ENCODE measurements at places on chromosomes 7 and 10.
A peak's percentile ranks its signal among the peaks of the same experiment; 100 is the strongest.

- no peak for DNase-seq
Observed at GRCh38 chr10:130990486-130990885, 321.0 kb downstream of the TCERG1L start.

GRCh38 chr10:88033385-88033784 lies 170.0 kb downstream of the PTEN start:
- DNase-seq = no peak

- DNase-seq = peak; percentile 34
Observed at GRCh38 chr7:142791502-142791901, 20.7 kb downstream of the PRSS2 start.

- DNase-seq = no peak
Observed at GRCh38 chr10:78780551-78780961, 288.2 kb upstream of the ZMIZ1 start.

DNA sequence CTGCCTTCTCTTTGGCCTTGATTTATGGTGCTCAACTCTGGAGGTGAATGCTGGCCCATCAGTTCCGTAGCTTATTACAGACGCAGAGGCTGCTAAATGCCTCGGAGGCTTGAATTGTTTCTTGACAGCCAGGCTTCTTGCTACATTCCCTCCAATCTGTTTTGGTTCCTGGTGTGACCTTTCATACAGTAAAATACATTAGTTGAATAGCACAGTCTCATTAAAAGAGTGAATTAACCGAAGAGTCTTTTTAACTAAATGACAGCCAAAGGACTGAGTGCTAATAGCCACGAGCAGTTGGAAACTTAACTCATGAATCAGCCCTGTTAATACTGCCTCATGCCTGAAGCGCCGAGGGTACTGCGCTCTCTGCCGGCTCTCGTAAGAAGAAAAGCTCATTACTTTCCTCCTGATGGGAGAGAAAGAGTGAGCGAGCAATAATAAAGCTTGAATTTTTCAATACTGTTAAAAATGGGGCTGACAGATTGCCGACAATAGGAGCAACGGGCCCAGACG lies 236.4 kb upstream of the GPR26 start:
- no peak for DNase-seq

DNA sequence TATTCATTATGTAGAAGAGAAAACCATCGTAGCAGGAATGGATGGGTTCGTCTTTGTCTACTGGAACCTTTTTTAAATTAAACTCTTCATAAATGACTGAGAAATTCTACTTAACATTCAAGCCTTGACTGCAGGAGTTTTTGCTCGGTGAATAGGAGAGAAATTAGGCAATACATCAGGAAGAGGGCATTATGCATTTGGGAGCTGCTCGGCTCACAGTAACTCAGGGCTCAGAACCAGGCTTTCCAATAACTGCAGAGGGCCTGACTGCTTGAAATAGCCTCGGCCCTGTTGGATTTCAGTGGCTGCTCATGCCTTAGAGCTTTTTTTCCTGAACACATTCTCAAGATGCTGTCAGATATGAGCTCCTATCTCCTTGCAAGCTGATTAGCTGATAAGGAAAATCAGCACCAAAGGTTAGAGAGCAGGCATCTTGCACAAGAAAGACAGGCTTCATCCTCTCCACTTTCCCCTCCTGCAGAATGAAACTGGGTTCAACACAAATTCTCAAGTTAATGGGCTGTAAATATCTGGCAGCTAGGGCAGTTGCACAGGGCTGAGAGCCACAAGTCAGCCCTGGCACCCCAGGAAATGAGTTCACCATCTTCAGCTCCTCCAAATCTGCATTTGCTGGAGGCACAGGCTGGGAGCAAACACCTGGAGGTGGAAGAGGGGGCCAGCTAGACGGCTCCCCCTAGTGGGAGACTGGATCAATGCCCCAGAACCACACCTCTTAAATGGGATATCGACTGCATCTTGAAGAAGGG lies 24.3 kb downstream of the TECTB start:
- DNase-seq = peak; percentile 33

- no peak for DNase-seq
Observed at GRCh38 chr7:7768977-7769709, 50.7 kb upstream of the RPA3 start.

- no peak for DNase-seq
Observed at GRCh38 chr7:1007901-1008300, 24.9 kb downstream of the CYP2W1 start.

- DNase-seq = no peak
Observed at GRCh38 chr10:35913628-35914027, 271.5 kb upstream of the FZD8 start.

DNA sequence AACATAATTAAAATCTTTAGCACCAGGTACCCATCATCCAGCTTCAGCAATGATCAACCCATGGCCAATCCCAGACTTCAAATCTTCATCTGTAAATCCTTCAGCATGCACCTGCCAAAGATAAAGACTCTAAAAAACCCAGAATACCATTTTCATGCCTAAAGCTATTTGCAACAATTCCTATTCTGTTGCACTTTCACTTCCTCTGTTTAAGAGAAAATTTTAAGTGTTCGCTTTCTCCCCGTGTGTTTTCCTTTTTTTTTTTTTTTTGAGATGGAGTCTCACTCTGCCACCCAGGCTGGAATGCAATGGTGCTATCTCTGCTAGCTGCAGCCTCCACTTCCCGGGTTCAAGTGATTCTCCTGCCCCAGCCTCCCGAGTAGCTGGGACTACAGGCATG lies 31.8 kb upstream of the HTR5A start:
- no peak for DNase-seq

GRCh38 chr10:91410638-91411371 lies 661 bp downstream of the HECTD2 start:
- DNase-seq = no peak

DNA sequence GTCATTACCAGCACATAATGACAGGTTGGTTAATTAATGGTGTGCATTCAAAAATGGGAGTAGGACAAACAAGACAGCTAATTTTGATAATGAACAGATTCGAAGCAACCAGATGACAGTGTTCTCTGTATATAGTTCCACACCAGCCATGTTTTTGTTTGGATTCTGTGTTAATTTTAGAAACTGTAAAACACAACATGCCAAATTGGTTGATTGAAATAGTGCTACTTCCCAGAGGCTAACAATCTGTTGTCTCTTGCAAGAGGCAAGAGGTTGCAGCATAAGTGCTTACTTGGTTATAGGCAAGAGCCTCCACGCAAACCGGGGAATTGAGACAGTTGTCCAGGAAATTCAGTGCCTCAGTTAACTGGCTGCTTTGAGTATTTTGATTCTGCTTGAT lies 170.2 kb upstream of the HABP2 start:
- DNase-seq = no peak

- no peak for DNase-seq
Observed at GRCh38 chr7:141671705-141672496, 30.1 kb downstream of the DENND11 start.

GRCh38 chr7:36390199-36391090 lies 783 bp downstream of the ANLN start:
- DNase-seq = peak; percentile 50

GRCh38 chr10:15877836-15878576 lies 17.7 kb upstream of the MINDY3 start:
- no peak for DNase-seq

DNA sequence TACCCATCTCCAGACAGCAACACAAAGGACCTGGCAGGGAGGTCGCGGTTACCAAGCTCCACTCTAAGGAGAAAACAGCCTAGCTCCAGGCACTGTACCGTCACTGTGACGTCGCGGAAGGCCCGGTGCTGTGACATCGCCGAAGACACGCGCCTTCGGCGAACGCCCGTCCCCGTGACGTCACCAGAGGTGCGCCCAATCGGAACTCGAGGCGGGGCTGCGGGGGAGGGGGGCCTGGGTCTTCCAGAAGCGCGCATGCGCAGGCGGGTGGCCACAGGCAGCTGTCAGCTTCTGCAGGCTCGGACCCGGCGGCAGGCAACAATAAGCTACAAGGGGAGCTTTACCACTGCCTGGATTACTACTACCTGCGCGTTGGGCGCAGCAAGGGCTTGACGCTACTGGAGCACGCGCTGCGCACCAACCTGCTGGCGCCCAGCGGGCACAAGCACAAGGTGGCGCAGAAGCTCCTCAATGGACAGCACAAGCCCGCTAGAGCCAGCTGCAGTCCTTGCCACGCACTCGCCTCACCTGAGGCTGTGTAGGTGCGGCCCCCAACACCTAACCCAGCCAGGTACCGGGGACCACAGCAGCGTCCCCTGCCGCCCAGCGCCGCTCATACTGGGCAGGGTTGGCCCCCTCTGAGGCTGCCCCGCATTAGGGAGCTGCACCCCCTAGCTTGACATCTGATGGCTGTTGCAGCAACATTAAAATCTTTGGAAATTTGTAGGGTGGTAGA lies 208.4 kb downstream of the TPST1 start:
- peak; percentile 89 for DNase-seq

- DNase-seq = no peak
Observed at GRCh38 chr7:108736221-108736891, 166.7 kb downstream of the DNAJB9 start.

DNA sequence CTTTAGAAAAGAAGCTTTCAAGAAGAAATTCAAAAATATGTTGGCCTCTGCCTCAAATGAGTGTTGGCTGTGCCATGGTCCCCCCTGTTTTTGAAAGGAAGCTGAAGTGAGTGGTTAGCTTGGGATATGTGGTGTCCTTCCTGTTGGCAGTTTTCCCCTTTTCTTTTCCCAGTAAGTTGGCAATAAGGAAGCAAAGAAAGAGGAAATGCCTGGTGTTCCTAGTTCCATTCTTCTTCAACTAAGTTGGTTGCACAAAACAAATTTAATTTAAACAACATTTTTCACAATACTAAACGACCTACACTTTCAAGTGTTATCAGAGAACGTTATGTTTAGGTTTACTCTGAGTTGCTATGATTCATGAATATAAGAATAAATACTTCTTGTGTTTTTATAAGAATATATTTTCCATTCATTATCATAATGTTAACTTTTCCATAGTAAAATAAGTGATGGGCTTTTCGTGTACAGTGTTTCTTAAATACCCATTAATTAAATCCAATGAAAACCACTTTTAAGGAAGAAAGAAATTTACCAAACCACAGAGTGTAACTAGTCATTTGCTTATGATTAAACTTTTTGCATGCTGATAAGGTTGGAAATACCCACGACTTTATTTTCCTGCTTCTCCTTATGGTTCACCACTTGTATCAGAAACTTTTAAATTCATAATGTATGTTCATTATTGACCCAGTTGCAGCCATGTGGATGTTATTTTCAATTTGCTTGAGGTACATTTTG lies 7.7 kb downstream of the HDAC9 start:
- no peak for DNase-seq

DNA sequence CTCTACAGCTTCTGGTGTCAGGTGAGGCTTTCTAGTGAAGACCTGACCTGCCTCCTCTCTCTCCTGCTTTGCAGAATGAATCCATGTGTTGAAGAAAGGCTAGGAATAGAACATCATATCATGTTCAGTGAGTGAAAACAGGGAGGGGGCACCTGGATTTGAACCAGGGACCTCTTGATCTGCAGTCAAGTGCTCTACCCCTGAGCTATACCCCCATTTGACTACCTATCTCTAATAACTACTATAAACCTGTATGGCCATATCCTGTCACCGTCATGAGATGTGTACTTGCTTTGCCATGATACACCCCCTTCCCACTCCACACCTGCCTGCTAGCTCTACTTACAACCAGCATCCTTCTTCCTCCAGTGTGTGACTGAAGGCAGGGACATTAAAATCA lies 91.3 kb upstream of the ZNF746 start:
- no peak for DNase-seq

DNA sequence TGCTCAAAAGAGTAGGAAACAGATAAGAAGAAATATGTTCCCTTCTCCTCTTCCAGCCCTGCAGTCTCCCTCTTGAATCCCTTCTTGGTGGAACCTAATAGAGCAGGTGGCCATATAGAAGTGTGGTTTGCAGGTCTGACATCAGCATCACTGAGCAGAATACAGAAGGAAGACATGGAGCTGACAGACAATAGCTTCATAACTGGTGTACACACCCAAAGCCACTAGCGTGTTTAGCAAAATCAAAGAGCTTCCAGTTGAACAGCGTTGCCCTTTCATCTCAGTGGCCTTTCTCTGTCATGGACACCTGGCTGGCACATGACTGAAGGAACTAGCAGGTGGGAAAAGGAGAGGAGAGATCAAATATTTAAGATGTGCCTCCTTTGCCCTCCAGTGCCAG lies 245.5 kb downstream of the BAMBI start:
- no peak for DNase-seq

DNA sequence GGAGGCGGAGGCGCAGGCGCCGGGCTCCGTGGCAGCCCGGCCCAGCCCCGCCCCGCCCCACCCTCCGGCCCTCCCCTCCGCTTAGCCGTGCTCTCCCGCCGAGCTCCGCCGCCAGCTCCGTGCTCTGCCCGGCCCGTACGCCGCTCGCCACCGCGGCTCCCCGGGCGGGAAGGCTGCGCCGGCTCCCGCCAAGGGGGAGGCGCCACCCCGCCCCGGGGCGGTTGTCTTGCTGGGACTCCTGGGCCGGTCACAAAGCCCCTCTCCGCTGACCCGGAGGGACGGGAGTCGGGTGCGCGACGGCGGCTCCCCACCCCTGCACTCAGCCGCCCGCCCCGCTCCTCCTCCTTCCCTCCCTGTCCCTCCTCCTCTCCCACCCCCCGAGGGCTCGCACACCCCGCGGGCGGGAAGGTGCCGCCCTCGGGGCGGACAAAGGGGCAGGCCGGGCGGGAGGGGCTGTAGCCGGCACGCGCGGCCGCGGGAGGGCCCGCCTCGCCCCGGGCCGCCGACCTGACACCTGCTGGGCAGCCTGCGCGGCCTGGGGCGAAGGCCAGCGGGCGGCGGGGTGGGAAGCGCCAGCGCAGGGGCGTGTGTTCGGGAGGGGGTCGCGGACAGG lies 11.5 kb upstream of the SP8 start:
- DNase-seq = no peak

- DNase-seq = no peak
Observed at GRCh38 chr10:128277267-128277840, 151.1 kb upstream of the MKI67 start.

GRCh38 chr10:85926986-85927385 lies 439.6 kb downstream of the GRID1 start:
- DNase-seq = no peak

DNA sequence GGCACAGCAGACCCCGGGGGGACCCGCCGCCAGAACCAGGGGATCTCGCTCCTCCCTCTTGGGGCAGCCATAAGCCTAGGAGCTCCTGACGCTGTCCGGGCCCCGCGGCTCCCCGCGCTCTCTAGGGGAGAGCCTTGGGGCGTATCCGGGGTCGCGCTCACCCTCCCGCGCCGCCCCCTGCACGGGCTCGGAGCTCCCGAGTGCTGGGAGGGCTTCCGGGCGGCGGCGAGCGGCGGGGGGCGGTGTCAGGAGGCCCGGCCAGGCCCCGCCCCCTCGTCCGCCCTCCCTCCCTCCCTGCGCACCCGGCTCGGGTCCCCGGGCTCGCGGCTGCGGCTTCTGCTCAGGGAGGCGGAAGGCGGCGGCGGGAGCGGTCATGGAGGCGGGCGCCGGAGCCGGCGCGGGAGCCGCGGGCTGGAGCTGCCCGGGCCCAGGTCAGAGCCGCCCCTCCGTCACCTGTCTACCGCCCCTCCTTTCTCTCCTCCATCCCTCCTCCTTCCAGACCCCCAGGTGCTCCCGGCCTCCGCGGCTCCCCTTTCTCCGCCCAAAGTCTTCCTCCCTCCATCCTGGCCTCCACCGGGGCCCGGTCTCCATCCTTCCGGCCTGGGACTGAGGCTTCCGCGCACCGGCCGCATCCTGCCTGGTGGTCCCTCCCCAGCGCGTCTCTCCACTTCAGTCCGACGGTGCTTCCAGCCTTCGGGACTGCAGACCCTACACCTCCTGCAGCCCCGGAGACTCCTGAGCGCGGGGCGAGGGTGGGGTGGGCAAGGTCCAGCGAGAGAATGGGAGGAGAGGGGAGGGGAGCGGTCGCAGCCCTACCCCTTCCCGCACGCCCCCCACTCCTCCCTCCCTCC lies at the start of gene CCDC136:
Gene CCDC136, plus strand, starts transcription at position 848 of the 851 bp plus-strand sequence. CDS start 444 bp downstream, outside the sequence.
- peak; percentile 92 for DNase-seq
